Activated T-cell treated with anti-CD3 and anti-CD28 coated beads, Interleukin-2, amount 50 U/mL, for 72 hours (primary cell): ENCODE measurements at places on chromosomes 5 and 9. TPM values are rescaled to one million over a fixed set of nuclear protein-coding genes. Genes with fewer than 3 reads are reported as not detected.

DNA sequence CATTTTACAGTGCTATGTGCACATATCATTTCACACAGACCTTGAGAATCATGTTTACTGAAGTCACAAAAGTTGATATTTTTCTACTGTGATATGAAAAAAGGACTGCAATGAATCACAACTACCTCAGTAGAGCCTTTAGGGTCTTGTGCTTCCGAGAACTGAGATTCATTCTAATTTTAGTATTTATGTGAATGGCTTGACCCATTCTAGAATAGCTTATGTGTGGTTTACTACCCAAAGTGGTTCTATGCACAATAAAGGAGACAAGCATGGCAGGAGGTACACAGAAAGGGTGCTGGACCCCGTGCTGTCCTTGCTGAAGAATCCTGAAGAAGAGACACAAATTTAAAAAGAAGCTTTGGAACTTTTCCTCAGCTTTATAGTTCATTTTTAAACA lies 28.2 kb downstream of the MEF2C start:
- DNase-seq, result no peak

TMEM252 gene
- total RNA-seq, result not detected

DNA sequence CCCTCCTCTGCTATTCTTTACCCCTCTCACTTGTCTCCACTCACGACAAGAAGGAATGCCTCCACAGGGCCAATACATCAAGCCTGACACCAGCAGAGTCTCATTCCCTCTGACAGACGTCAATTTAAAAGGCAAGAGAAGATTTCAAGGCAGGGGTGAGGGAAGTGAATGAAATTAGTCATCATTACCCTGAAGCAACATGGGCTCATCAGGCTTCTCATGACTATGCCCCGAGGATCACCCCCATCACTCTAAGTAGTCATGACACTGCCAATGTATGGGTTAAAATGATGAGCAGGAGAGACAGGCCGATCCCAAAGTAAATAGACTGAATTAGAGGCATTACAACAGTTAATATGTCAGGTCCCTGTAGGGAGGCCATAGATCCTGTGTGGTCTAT lies 504.4 kb downstream of the TLE4 start:
- no peak for DNase-seq

- no peak for DNase-seq
Measured at GRCh38 chr9:26813247-26813646, 79.4 kb downstream of the CAAP1 start.

DNA sequence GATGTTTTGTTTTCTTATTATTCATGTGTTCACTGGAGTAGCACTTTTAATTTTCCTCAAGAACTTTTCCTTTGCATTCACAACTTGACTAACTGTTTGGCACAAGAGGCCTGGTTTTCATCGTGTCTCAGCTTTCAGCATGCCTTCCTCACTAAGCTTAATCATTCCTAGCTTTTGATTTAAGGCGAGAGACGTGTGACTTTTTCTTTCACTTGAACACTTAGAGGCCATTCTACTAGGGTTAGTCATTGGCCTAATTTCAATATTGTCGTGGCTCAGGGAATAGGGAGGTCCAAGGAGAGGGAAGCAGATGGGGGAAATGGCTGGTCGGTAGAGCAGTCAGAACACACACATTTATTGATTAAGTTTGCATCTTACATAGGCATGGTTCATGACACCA lies 94.0 kb downstream of the ZNF462 start:
- no peak for DNase-seq

GRCh38 chr5:1322036-1322900 lies 22.6 kb downstream of the CLPTM1L start:
- no peak for DNase-seq

DNA sequence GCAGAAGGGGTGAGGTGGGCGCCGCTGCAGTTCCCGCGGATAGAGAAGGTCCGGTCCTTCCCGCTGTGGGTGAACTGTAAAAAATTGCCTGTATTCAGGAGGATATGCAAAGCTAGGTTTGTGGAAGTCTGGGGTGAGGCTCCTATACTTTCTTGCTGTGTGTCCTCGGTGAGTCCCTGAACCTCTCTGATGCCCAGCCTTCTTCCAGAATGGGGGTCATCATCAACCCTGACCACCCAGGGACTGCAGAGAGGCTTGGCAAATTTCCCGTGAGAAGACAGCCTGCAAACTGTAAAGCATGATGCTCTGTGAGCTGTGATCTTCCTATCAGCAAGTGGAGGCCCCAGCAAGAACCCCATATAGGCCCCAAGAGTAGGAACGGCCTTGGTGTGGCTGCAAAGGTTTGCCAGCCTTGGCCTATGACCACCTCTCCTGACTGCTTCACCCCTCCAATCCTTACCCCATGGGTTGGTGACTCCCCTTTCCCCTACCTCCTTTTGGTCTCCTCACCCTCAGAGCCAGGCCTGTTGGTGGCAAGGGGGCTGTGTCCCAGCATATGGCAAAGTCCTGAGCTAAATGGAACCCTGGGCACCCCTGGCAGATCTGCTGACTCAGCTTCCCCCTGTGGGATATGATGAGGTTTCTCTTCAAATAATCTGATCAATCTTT lies 760 bp downstream of the ALDH1B1 start:
- DNase-seq, result no peak

SPATA31E1 gene
- not detected for total RNA-seq

GRCh38 chr5:125668884-125669283 lies 754.3 kb upstream of the GRAMD2B start:
- DNase-seq, result no peak

ZNF354B gene
- 12.9 TPM for total RNA-seq

LEAP2 gene
- total RNA-seq, result 5.0 TPM

SPINK6 gene
- not detected for total RNA-seq

C5orf58 gene
- total RNA-seq, result not detected

NUTM2F gene
- total RNA-seq, result not detected

DNA sequence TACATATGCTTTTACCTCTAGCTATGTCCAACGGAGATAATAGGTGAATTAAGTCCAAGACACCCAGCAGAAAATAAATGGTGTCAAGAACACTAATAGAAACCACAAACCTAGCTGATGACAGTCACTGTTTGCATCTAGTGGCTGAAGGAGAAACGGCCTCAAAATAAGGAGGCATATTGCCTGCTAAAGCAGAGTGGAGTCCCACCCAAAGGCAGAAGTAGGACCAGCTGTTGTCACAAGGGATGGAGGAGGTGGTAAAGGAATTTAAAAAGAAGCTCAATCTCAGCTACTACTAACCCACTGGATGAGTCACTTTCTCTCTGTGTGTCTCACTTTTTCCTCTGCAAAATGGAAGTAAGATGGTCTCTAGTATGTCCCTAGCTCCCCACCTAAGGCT lies 224.3 kb downstream of the GRIA1 start:
- no peak for DNase-seq
